Mammary epithelial cell (primary cell): ENCODE measurements at places on chromosomes 2 and 18. TPM values are rescaled to one million over a fixed set of nuclear protein-coding genes. Genes with fewer than 3 reads are reported as not detected.

- DNase-seq = no peak
Measured at GRCh38 chr2:165958313-165958960, 4.9 kb upstream of the TTC21B start.

GRCh38 chr2:19688059-19688458, 213.7 kb downstream of the TTC32 start:
- no peak for DNase-seq

- DNase-seq = no peak
Measured at GRCh38 chr2:68774569-68775271, 40.1 kb downstream of the ARHGAP25 start.

GRCh38 chr2:181738563-181738962, 58.2 kb upstream of the NEUROD1 start:
- no peak for DNase-seq

DNA sequence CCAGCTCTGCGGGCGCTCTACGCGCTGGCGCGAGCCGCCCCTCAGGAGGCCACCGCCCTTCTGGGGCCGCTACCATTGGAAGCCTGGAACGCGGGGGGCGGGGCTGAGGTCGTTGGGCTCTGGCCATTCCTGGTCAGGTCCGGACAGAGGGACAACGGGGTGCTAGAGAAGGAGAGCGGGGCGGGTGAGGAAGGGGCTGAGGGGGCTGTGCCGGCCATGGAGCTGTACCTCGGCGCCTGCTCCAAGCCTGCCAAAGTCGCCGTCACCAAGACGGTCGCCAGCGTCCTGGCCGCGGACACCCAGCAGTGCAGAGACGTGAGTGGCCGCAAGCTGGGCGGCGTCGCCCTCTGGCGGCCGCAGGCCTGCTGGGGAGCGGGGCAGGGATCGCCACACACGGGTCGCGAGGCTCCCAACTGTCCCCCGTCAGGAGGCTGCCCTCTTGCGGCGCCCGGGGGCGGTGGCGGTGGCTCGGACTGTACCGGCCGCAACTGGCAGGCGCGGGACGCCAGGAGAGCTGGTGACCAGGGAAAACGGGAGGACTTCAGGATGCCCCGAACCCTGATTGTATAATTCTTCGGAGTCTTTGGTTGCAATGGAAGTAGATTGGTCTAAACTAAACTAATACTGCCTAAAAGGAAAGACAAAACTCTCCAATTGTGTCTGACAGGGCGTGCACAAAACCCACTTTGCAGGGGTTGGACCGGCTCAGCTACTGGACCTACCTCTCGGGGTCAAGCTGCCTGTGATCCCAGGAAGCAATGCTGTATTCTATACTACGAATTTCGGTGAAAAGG, at the start of gene FSIP2:
Gene FSIP2, plus strand, starts transcription at position 126 of the 794 bp plus-strand sequence. Its CDS starts 91 bp downstream, at position 217.
- DNase-seq = peak; percentile 74

DNA sequence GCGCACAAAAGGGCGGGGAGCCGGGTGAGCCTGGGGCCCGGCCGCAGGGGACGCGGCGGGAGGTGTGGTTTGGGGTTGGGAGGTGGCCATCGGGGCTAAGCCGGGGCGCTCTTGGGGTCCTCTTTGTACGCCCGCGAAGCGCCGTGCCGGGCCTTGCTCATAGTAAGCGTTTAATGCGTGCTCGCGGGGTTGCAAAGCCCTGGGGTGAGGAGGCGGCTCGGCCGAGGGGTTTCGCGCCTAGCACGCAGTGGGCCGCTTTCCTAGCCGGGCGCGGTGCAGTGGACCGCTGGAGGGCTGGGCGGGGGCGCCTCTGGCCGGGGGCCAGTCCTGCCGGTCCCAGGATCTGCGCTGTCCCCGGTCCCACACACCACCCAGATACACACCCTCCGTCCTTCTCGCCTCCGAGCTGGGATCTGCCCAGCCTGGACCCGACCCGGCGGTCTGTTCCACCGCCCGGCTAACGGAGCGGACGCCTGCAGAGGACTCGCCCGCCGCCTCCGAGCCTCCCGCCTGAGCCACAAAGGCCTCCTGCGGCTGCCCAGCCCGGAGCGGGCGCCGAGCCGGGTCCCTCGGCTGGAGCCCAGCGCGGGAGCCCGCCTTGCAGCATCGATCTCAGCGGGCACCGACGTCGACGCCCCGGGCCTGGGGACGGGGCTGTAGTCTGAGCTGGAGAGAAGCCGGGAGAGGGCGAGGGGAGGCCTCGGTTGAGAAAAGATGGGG, 564 bp downstream of the DPYSL5 start:
- DNase-seq = peak; percentile 2

- DNase-seq = no peak
Measured at GRCh38 chr2:168203762-168204693, 43.4 kb downstream of the STK39 start.

GRCh38 chr2:104846786-104847585, 6.9 kb upstream of the POU3F3 start:
- DNase-seq = no peak

DNA sequence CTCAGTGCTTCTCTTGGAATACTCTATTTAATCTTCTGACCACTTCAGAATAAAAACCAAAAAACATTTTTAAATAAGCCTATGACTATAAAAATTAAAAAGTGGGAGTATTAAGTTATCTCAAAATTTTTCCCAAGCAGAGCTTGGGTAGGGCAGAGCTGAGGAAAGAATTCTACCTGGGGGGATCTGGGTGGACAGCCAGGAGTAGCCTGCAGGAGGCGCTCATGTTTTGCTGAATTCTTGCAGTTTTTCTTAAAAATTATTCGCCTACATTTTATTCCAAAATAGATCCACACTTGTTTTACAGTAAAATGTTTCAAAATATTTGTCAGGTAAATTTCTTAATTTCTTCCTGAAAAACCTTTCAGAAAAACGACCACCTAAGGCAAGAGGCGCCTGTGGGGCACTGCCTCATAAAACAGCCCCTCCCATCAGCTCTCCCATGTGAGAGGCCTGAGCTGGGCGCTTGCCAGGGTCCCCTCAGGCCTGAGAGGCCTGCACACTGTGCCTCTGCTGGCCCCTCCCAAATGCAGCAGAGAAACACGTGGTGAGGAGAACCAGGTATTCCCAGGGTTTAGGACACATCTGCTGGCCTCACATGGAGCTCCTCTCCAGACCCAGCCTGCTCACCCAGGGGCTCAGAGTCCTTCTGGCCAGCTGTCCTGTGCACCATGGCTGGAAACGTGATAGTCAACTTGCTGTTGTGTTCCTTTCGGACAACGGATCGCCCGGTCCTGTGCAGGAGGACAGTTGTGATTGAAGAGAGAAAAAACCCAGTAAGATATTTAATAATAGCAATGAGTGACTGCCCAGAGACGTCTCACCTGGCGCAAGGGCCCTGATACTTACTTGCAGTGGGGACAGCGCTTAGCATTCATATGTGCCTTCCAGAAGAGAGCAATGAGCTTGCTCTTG, 17.5 kb downstream of the POLR1A start:
- no peak for DNase-seq

GRCh38 chr2:218292048-218293014, at the start of gene TMBIM1:
Gene TMBIM1 (minus strand): TSS chr2:218292503. CDS start chr2:218282141, 10,362 bp downstream.
- peak; percentile 69 for DNase-seq

- no peak for DNase-seq
Measured at GRCh38 chr18:53139746-53140500, 799.9 kb downstream of the DCC start.

DNA sequence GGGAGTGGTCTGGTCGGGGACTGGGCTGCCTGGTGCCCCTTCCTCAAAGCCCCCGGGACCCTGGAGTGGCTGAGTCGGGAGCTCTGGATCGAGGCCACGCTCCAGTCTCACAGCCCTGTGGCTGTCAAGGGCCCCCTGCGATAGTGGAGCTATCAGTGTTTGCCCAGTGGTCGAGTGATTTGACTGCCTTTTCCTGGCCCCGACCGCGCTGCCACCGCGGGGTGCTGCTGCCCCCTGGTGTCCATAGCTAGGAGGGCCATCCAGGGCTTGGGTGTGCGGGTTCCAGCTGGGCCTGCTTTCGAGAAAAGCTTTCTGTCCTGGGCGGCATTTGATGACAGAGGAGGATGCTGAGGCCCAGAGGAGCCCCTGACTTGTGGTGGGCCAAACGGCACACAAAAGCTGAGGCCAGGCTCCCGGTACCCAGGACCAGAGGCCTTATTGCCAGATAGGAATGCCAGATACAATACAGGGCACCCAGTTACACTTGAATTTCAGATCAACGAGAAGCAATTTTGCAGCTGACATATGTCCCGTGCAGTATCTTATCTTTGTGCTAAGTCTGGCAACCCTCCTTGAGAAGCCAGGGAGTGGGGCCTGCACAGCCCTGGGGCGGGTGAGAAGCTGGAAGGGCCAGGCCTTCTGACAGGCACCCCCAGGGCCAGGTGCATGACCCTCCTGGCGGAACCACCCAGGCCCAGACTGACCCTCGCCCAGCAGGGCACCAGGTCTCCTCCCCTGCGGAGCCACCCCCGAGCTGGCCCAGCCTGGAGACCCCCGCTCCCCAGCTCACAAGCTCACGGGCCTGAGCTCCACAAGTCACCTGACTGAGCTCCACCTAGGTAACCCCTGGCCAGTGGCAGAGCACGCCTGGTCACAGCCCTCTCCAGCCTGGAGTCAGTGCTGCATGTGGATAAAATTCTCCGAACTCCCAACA, 13.0 kb downstream of the ODC1 start:
- peak; percentile 41 for DNase-seq

- DNase-seq = no peak
Measured at GRCh38 chr2:74328573-74328972, 14.6 kb downstream of the SLC4A5 start.

GRCh38 chr2:41869542-41870264, 178.1 kb upstream of the PKDCC start:
- DNase-seq = peak; percentile 23

GRCh38 chr2:65813631-65814173, 381.3 kb upstream of the SPRED2 start:
- DNase-seq = no peak

DNA sequence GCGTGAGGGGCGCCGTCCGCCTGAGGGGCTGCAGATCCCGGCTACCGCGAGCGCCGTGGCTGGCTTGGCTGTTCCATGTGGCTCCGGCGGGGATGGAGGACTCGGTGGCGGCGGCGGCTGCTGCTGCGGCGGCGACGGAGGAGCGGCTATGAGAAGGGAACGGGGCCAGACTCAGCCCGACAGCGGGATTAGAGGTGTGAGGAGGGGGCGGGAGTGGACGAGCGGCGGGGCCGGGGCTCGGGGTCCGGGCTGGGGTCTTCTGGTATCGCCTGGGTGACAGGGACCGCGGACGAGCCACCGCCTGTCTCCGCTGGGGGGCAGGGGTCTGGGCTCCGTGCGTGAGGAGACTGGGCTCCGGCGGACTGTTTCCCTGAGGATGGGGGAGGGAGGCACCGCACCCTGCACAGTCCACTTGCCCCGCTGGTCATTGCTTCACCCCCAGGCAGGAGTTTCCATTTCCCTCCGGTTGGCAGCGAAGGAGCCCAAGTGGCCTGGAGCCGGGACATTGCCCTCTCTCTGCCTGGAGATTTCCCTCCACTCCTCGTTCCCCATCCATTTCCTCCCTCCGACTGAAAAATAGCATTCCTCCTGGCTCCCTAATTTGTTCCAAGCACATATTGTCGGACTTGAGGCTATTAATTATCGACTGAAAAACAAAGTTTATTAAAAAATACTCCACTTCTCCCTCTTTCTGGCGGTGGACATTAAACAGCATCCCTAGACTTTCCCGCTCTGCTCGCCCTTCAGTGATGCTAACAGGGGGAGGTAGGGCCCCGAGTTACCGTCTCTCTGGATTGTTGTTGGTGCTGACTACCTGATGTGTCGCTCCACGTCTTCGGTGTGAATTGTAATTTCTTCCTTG, 577 bp downstream of the EHBP1 start:
- peak; percentile 49 for DNase-seq

- DNase-seq = no peak
Measured at GRCh38 chr2:88061295-88061694, 5.7 kb upstream of the KRCC1 start.

- no peak for DNase-seq
Measured at GRCh38 chr2:38164881-38165280, 88.9 kb upstream of the CYP1B1 start.

DNA sequence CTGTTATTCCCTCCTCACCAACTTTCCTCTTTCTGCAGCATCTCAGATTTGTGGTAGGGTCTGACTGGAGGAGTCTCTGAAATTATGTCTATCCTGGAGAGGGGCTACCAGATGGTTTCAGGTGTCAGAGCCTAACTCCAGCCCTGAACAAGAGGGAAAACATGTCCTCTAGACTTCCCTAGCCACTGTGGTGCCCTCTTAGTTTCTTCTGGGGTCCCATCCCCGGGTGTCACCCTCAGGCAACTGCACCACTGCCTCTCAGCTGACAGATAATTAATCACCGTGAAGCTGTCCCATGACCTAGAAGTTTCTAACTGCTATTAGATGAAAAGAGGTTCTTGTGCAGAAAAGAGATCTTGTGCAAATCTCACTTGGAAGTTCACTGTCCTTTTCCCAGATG, 95.1 kb upstream of the CELF4 start:
- no peak for DNase-seq

DNA sequence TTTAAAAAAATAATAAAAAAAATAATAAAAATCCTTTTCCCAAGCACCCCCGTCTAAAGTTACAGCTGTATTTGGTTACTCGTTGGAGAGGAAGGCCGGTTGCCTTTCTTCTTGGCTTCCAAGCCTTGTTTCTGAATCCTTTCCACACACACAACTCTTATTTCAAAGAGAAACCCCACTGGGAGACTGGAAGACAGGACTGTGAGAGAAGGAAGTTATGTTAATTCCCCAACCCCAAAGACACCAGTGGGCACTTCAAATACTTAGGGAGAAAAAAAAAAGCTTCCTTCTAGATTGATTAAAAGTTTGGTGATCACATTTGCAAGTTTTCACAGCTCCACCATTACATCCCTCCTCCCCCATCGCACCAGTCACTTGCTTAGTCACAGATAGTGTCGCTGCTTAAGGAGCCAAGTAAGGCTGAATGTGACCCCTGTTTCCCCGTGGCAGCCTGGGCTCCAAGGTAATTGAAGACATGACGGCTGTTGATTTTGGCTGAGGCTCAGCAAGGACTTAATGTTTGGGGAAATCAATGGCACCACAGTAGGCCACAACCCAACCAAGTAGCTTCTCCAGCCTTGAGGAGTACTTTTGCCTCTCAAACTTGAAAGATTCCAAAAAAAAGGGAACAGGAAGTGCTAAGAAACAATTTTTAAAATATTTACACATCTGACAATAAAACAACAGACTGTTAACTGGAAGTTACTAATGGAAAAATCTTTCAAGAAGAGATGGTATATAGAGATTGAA, 40.8 kb upstream of the FRZB start:
- DNase-seq = no peak

The PREPL gene
- 15.0 TPM for polyA plus RNA-seq

The ERLEC1 gene
- 23.5 TPM for polyA plus RNA-seq

The SIGLEC15 gene
- polyA plus RNA-seq = 0.03 TPM

The DHRS9 gene
- polyA plus RNA-seq = 0.36 TPM

The MALL gene
- 96.9 TPM for polyA plus RNA-seq

The PRKAG3 gene
- not detected for polyA plus RNA-seq

The DOK6 gene
- not detected for polyA plus RNA-seq

The RAB6C gene
- polyA plus RNA-seq = 0.05 TPM

The IL1B gene
- 161 TPM for polyA plus RNA-seq

The ALKAL2 gene
- polyA plus RNA-seq = not detected

The LRP2 gene
- polyA plus RNA-seq = under 0.01 TPM

The TRPM8 gene
- 0.76 TPM for polyA plus RNA-seq
